DMS53 (cell line): ENCODE measurements at places on chromosomes 2 and 18.

DNA sequence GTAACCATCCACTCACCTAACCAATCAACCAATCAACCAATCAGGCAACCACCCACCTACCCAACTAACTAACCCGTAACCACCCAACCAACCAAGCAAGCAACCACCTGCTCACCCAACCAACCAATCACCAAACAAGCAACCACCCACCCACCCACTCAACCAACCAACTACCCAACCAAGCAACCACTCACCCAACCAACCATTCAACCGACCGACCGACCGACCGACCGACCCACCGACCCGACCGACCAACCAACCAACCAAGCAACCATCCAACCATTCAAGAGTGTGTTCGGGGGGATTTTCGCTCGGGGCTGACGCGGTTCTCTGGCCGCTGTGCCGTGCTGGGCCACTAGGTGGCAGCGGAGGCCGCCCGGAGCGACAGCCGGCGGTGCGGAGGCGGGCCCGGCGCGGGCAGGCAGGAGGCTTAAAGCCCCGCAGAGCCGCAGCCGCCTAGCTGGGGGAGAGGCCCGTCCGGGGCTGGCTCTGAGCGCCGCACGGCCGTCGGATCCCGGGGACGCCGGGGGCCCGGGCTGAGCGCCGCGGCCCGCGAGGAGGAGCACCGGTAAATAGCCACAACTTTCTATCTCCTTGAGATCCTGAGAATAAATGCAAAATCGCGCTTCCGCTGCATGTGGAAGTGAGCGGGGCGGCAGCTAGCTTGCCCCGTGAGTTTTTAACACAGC is at the start of gene MC5R:
Gene MC5R (plus strand): TSS at position 443 of the 689 bp plus-strand sequence. CDS start 1,617 bp downstream, outside the sequence.
- peak; percentile 83 for DNase-seq

DNA sequence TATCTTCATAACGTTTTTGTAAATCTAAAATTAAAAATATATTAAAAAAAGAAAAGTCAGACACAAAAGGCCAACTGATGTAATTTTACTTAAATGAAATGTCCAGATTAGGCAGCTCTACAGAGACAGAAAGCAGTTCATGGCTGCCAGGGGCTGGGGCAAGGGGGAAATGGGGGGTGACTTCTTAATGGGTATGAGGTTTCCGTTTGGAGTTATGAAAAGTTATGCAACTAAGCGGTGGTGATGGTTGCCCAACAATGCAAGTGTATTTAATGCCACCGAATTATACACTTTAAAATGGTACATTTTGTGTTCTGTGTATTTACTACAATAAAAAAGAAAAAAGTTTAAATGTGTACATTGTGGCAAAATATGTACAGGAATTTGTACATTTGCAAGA is 70.2 kb upstream of the TEX51 start:
- no peak for DNase-seq

DNA sequence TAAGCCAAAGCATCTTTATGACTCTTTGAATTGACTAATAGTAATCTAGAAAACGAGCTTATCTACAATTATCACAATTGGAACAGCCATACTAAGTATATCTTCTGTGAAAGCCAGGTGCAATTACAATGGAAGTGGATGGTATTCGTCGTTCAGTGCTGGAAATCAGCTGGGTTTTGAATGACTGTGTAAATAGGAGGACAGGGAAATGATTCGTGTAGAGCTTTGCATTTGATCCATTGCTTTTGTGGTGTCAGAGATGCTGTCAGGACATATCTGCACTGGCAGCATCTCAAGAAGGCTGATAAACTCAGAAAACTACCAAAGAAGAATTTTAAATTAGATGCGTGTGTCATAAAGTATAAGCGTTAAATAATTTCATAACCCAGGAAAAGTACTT is 187.1 kb downstream of the ZNF407 start:
- DNase-seq = peak; percentile 80

- peak; percentile 84 for DNase-seq
Observed at GRCh38 chr2:10285556-10286198, 17.0 kb upstream of the HPCAL1 start.

DNA sequence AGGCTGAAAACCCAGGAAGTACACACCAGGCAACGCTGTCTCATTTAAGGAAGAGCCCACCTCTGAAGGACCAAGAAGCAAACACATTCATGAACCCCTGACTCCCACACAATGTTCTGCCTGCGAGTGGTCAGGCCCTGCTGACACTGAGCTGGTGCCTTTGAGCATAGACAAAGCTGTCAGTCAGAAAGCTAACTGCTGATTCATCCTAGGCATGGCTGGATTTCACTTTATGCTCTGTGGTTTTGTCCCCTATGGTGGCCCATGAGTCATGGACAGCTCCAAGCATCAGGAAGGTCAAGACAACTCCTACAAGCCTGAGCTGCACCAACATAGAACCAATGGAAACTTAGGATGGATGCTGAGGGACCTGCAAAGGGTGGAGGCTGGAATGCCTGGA is 78.9 kb downstream of the UXS1 start:
- DNase-seq = peak; percentile 80

GRCh38 chr2:11710210-11710609 is 36.2 kb upstream of the LPIN1 start:
- no peak for DNase-seq

DNA sequence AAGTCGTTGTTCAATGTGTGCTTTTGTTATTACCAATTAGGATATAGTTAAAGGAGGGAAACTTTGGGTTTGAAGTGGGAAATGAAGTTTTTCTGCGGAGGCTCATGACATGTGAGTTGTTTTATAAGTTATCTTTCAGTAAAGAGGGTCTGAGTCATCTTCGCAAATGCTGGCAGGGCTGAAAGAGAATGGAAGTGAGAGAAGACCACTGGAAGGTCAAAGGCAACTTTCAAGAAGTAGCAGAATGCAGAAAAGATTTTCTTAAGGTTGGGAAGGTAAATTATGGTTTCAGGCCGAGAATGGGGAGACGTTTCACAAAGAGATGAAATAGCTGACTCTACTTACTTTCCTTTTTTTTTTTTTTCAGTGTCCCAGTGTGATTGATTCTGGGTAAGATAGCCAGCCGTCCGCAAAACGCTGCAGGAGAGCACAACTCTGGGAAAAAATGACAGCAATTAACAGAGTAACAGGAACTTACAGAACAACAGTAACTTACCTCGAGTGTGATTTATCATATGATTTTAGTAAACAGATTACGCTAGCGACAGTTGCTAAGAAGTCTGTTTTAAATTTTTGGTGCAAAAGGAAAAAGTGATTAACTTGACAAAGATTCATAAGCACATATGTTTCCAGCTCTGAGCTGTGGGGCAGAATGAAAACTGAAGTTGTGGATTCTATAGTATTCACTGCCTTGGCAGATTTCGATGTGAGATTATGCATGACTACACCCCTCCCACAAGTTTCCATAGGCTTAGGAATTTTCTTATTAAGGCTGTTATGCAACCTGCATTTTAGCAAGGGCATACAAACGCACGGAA is 46.8 kb upstream of the ACTR3 start:
- DNase-seq = no peak

DNA sequence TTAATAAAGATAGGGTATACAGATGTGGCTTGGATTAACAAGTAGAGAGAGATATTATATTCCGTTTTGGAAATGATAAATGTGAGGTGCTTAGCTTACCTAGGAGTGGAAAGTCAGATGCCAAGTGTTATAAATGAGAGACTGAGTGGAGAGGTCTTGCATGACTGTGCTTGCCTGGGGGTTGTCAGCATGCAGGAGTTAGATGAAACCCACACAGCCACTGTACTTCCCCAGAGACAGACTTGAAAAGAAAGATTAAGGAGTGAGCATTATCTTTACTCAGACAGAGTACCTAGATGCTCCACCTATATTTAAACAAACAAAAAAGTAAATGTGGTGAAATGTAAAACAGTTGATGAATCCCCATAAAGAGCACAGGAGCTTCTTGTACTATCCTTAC is 482.7 kb downstream of the RIT2 start:
- no peak for DNase-seq

GRCh38 chr2:42193722-42194187 is 24.6 kb downstream of the EML4 start:
- peak; percentile 23 for DNase-seq

- no peak for DNase-seq
Observed at GRCh38 chr18:13379062-13379865, 160.7 kb downstream of the LDLRAD4 start.

DNA sequence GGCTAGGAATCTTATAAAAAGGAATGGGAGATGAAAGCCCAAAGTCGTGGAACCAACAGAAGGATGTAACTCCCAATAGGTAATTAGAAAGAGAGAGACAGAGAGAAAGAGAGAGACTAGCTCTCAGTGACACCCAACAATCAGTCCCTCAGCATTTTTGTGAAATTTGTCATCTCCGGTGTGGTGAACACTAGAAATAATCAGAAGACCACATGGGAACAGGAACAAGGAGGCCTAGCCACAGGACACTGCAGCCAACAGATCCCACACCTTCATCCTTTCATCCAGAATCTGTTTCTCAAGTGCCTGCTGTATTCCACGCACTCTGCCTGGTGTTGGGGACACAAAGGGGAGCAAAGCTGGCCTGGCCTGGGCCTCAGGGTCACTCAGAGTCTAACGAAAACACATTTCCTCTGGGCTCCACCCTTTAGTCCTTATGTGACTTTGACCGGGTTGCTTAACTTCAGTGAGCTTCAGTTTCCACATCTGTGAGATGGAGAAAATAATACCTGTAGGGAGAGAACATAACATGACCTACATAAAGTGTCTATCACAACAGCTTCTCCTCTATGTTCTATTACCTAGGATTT is 53.1 kb downstream of the EHD3 start:
- no peak for DNase-seq

GRCh38 chr2:231581328-231581727 is 11.3 kb upstream of the TEX44 start:
- DNase-seq = no peak

DNA sequence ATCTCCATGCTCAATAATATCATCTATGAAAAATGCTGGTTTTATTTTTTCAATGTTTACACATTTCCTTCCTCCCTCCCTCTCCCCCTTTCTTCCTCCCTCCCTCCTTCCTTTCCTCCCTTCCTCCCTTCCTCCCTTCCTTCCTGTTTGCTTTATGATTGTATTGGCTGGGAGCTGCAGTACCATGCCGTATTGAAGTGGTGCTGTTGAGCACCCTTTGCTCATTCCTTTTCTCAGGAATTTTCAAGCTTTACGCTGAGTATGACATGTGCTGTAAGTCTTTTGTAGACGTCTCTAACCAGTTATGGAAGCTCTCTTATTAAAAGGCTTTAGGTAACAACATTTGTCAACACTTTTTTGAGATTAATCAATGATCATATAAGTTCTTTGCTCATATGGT is 100.4 kb downstream of the SNTG2 start:
- no peak for DNase-seq

GRCh38 chr2:110679337-110679707 is 1.5 kb upstream of the BUB1 start:
- peak; percentile 17 for DNase-seq

DNA sequence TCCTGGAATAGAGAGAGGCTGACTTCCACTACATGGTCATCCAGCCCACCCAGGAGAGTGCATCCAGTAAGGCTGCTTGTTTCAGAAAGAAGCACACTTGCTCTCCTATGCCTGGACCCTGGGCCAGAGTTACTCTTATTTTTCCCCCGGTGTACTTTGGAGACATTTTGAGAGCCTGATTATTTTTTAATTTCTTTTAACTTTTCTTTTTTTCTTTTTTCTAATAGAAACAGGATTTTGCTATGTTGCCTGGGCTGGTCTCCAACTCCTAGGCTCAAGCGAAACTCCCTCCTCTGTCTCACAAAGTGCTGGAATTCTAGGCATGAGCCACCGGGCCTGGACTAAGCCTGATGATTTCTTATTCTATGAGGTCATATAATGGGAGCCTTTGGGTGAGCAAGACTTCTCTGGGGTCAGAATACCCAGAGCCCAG is 62.2 kb downstream of the RPL37A start:
- no peak for DNase-seq

GRCh38 chr2:240348522-240348921 is 86.9 kb upstream of the GPC1 start:
- DNase-seq = no peak

- DNase-seq = no peak
Observed at GRCh38 chr2:19131871-19132270, 226.6 kb downstream of the OSR1 start.

GRCh38 chr18:62919109-62919838 is 203.9 kb downstream of the PHLPP1 start:
- no peak for DNase-seq

DNA sequence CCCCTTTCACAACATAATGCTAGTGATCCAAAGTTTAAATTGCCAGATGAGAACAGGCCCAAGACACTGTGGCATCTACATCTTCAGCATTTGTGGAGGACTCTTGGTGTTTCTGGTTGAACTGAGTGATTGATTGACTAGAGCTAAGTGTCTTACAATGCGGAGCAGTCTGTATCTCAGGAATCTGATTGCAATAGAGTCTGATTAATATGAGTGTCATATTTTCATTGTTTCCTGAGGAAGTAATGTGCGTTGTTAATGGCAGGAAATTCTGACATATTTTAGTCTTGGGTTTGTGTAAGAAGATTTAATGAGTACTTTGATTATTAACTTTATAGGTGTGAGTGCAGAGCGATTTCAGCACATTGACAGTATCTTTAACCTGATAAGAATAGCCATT is 82.0 kb upstream of the PROKR1 start:
- no peak for DNase-seq

DNA sequence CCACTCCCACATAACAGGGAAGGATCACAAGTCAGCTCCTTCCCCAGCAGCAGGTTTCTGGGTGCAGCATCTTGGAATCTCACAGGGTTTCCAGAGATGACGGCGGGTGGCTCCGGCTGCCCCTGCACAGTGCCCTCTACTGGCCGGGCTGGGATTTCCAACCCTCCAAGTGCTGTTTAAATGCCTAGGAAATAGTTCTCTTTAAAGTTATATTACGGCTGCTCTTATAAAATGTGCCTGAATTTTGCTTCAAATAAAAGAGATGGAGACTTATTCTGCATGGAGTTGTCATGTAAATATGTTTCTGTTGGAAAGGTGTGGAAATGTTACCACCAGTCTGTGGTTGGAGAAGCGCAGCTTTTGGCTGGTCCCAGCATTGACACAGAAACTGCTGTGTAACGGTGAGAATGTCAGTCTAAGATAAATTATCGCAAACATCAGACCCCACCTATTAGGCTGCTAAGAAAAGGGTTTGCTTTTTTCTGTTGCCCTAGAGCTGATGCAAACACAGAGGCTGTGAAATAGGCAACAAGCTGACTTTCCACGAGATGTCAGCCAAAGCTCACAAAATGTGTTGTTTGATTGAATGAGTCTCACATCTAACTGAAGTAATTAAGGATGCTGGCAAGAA is 3.3 kb upstream of the HJURP start:
- peak; percentile 44 for DNase-seq

GRCh38 chr2:221571551-221572218 is 419 bp downstream of the EPHA4 start:
- DNase-seq = peak; percentile 56

- DNase-seq = peak; percentile 93
Observed at GRCh38 chr2:102251042-102251848, 60.1 kb upstream of the IL1RL1 start.

- no peak for DNase-seq
Observed at GRCh38 chr18:9890196-9890595, 4.4 kb downstream of the TXNDC2 start.

- DNase-seq = no peak
Observed at GRCh38 chr2:98489971-98490962, 45.6 kb downstream of the INPP4A start.

GRCh38 chr2:190357600-190357999 is 14.2 kb downstream of the INPP1 start:
- DNase-seq = no peak

- DNase-seq = no peak
Observed at GRCh38 chr2:16404551-16405300, 260.9 kb downstream of the CYRIA start.

GRCh38 chr2:75710577-75711253 is at the start of gene GCFC2:
Gene GCFC2 (minus strand): TSS chr2:75710915. CDS start chr2:75710855, 60 bp downstream.
- DNase-seq = peak; percentile 98

- no peak for DNase-seq
Observed at GRCh38 chr2:76763276-76763675, 758.9 kb downstream of the LRRTM4 start.
